T-cell (primary cell): ENCODE measurements at places on chromosomes 5 and 9.

- DNase-seq, result no peak
Observed at GRCh38 chr5:64206653-64207052, 41.0 kb downstream of the RNF180 start.

DNA sequence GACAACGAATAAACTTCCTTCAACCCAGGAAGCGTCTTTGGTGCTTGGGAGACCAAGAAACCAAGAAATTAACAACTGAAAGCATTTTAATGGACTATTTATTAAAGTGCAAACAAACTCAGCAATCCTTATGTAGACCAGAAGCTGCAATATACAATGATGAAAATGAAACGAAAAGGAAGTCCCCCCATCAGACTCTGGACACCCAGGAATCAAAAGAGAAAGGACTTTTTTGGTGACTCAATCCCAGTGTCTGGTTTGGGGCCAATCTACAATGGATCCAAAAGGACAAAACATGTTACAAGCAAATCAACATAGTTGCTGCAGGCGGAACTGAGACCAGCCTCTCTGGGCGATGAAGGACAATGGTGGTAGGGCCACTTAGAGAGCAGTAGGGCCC lies 39.5 kb downstream of the C9orf152 start:
- DNase-seq, result no peak

DNA sequence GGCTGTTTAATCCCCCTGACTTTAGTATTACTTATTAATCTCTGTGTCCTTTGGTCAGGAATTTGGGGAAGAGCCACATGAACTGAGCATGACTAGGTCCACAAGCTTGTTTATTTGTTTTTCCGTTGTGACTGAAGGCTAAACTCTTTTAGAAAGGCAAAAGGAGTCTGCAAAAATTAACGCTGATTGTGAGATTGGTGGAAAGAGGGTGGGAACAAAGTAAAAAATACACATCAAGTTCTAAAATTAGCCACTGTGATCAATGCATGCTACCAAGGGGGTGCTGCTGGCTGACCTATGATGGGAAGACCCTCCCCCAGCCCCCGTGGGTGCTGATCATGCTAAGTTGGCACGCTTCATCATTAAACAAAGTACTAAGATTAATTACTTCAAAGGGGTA lies 356.8 kb downstream of the ADGRV1 start:
- DNase-seq, result no peak

DNA sequence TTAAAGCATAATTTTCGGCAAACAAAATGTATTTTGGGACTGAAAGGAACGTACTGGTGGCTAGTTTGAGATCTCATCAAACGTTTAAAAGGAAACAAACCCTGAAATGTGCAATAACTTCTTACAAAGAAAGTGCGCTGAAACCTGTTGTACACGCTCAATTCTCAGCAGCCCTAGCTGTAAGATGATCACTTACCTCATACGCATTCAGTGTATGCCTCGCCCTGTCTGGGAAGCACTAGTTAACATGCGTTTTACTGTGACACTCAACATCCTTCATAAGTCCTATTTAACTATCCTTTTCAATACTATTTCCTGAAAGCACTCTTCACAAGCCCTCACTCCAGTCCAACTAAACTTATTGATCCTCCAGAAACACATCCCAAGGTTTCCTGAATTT lies 485.0 kb upstream of the EDIL3 start:
- DNase-seq, result no peak

DNA sequence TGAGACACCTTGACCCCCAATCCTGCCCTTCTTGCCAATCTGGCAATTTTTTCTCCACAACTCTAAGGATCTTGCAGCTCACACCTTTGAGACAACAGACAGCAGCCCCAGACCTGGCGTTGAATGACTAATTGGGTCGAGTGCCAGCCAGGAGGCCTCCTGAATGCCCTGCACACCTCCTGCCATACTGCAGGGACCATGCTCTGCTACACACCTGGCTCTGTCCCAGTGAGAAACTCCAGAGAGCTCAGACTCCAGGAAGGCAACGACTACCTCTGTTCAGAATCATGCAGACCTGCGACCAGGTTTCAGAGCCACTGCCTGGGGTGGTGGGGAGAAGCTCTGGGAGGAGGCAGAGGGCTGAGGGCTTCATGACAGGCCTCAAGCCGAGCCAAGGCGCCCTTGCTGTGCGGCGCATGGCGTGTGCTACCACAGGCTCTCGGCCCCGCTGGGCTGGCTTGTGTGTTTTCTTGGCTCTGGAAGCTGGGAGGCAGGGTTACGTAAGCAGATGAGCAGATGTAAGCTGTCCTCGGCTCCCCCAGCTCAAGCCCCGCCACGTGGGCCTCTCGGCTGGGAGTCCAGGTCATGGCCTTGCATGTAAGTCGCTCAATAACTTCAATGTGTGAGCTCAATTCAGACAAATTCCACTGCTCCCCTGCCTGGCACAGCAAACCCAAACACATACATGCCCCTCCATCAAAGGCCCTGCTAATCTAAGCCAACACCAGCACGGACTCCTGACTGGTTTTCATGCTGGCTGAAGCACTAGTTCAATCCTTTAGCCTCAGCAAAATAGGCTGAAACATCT lies 27.5 kb downstream of the B4GALT1 start:
- no peak for DNase-seq

GRCh38 chr5:148454576-148454975 lies 70.8 kb downstream of the FBXO38 start:
- DNase-seq, result no peak

GRCh38 chr5:120306303-120306702 lies 157.8 kb upstream of the PRR16 start:
- DNase-seq, result no peak

- no peak for DNase-seq
Observed at GRCh38 chr5:148739023-148739422, 84.7 kb upstream of the HTR4 start.

DNA sequence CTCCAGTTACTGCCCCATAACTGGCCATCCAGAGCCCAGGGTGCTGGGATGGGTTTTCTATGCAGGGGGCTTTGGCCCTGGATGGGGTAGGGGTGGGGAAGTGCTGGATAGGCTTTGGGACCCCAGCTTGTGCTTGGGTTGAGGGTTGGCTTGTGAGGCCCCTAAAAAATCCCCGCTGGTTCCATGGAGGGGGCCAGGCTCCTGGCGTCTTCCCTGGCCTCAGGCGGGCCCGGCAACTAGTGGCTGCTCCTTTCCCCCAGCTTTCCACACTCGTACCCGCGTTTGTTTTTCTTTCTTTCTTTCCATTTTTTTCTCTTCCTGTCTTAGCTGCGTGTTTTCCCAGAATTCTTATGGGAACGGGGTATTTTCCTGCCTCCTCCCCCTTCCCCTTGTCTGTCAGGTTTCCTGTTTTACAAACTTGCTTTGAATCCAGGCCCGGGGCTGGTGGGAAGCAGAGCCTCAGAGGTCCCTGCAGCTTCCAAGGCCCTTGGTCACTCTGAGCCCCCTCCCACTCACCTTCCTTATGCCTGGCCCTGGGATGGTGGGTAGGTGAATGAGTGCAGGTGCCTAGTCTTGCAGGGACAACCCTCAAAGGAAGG lies 40.2 kb downstream of the RGS3 start:
- no peak for DNase-seq

- no peak for DNase-seq
Observed at GRCh38 chr5:137688210-137688840, 47.6 kb downstream of the KLHL3 start.
